Prostate gland (tissue), 2 donors: ENCODE measurements at places on chromosomes 3 and 15. TPM values are rescaled to one million over a fixed set of nuclear protein-coding genes. Genes with fewer than 3 reads are reported as not detected.

DNA sequence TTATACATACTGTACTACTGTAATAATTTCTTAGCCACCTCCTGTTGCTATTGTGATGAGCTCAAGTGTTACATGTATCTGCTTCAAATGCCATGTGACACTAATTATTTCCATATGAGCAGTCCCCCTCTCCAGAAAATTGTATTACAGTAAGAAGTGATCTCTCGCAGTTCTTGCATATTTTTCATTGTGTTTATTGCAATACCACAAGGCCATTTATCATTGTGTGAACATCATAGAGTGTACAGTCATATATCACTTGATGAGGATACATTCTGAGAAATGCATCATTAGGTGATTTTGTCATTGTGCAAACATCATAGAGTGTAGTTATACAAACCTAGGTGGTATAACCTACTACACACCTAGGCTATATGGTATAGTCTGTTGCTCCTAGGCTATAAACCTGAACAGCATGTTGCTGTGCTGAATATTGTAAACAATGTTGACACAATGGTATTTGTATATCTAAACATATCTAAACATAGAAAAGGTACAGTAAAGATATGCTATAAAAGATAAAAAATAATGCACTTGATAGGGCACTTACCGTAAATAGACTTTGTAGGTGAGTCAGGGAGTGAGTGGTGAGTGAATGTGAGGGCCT is 189.6 kb upstream of the MLF1 start:
- H3K4me3 ChIP-seq = no peak overlapping the region
- DNase-seq = no peak
- H3K4me1 ChIP-seq = no peaks in the 10 kb centered on the region
- no peak overlapping the region for H3K27ac ChIP-seq
- H3K36me3 ChIP-seq = no peaks in the 10 kb centered on the region

- H3K4me3 ChIP-seq = no peak overlapping the region
- H3K27me3 ChIP-seq = no peaks in the 10 kb centered on the region
- DNase-seq = no peak
- H3K27ac ChIP-seq = peak overlapping the region; percentile 53
Measured at GRCh38 chr3:154971341-154971740, 108.8 kb upstream of the MME start.

DNA sequence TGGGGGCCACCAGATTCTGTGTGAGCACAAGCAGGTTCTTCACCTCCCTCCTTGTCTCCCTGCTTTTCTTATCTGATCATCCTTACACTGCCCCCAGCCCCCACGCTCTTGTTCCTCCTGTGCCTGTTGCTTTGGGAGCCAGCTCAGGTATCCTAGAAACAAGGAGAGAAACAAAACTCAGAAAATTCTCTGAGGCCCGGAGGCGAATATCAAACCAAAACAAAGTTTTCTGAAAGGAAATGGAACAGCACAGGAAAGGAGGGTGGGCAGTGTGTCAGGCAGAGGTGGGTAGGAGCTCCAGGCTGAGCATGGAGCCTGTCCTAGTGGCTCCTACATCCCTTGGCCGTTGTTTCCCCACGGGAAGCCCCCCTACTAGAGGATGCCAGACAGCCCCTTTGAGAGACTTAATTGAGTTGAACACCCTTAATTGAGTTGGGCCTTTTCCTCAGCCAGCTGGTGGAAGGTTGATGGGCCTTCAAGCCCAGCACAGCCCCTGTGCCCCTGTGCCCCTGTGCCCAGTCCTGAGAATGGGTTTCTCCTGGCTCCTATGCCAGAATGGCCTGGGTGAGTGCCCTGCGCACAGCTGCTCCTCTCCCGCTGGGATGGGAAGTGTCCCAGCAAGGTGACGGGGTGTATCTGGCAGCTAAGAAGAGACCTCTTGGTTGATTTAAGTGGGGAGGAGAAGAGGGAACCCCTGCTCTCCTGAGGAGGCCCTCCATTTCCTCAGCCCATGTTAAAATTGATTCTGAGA is 22.8 kb upstream of the JMJD7 start:
- H3K27me3 ChIP-seq = no peaks in the 10 kb centered on the region
- no peak overlapping the region for H3K4me3 ChIP-seq
- H3K27ac ChIP-seq = no peak overlapping the region
- no peaks in the 10 kb centered on the region for H3K36me3 ChIP-seq
- no peaks in the 10 kb centered on the region for H3K4me1 ChIP-seq

GPR62 gene
- 0.41 TPM for total RNA-seq

GRCh38 chr3:44950275-44950734 is 25.7 kb downstream of the ZDHHC3 start:
- DNase-seq = no peak
- no peaks in the 10 kb centered on the region for H3K4me1 ChIP-seq
- no peaks in the 10 kb centered on the region for H3K36me3 ChIP-seq
- H3K4me3 ChIP-seq = no peak overlapping the region

BOC gene
- 42.3 TPM for total RNA-seq

DNA sequence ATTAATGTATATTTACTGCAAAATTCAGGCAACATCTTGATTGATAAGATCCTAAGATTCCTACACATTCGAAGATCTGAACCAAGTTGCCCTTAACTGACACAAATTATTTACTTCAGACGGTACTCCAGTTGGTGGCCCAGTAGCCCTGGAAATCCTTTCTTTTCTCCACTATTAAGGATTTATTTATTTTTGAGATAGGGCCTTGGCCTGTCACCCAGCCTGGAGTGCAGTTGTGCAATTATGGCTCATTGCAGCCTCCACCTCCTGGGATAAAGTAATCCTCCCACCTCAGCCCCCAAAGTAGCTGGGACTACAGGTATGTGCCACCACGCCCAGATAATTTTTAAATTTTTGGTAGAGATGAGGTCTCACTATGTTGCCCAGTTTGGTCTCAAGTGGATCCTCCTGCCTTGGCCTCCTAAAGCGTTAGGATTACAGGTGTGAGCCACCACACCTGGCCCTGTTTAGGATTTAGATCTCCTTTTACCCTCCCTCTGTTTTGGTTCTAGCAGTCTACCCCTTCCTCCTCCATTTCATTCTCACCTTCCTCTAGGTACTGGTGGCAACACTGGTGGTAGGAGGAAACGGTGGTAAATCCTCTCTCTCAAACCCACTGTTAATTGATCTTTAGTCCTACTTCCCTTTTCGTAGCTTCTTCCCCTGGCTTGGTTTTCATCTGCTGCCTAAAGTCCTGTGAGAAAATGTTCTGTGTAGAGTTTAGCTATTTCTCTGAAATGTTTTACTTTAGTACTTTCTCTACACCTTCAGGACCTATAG is 12.7 kb upstream of the ZNF609 start:
- no peak overlapping the region for H3K27ac ChIP-seq
- no peak for DNase-seq
- no peaks in the 10 kb centered on the region for H3K36me3 ChIP-seq
- H3K4me1 ChIP-seq = peaks cover 3% of the 10 kb centered on the region
- no peak overlapping the region for H3K4me3 ChIP-seq

CCR9 gene
- total RNA-seq = not detected

CPNE4 gene
- 39.9 TPM for total RNA-seq

DNA sequence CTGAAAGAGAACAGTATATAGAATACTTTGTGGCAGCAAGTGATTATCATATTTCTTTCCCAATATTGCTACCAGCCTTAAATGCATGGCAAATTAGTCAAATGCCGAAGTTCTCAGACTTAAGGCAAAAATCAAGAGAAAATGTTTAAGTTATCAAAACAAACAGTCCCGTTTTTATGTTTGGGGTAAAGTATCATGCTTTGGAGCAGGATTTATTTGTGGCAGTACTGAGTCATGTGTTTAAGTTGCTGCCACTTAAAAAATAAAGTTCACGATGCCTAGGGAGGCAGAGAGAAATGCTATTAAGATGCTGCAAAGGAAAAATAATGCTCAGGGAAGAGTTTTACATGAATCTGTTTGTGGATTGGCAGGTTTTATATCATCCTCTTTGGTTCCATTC is 417.4 kb upstream of the MDFIC2 start:
- no peak overlapping the region for H3K27ac ChIP-seq
- H3K27me3 ChIP-seq = no peaks in the 10 kb centered on the region
- H3K4me1 ChIP-seq = no peaks in the 10 kb centered on the region

PPARG gene
- total RNA-seq = 7.0 TPM

GRCh38 chr3:110518031-110518430 is 553.6 kb upstream of the NECTIN3 start:
- no peaks in the 10 kb centered on the region for H3K4me1 ChIP-seq
- no peak for DNase-seq
- no peaks in the 10 kb centered on the region for H3K27me3 ChIP-seq
- H3K4me3 ChIP-seq = no peak overlapping the region

GRCh38 chr15:40941068-40941527 is 12.0 kb downstream of the DLL4 start:
- H3K27ac ChIP-seq = peak overlapping the region; percentile 74
- peaks cover 7% of the 10 kb centered on the region for H3K4me1 ChIP-seq
- DNase-seq = no peak
- H3K4me3 ChIP-seq = peak overlapping the region; percentile 50
- no peaks in the 10 kb centered on the region for H3K36me3 ChIP-seq

DNA sequence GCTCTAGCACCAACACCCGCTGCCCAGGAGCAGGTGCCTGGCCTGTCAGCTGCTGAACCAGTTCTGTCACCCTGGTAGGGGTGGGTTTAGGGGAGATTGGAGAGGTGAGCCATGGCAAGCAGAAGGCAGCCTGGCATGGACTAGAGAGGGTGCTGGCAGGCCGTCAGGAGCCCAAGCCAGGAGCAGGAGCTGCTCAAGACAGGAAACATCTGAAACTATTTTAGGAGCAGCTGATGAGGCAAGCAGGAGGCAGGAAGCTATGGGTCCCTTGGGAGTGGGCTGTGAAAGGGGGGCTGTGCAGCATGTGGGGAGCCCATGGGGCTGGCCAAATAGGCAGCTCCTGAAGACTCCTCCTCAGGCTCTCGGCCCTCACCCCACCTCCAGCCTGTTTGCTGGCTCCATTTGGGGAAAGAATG is 2.3 kb downstream of the INKA1 start:
- no peaks in the 10 kb centered on the region for H3K27me3 ChIP-seq
- DNase-seq = peak; percentile 89
- no peak overlapping the region for H3K4me3 ChIP-seq
- no peaks in the 10 kb centered on the region for H3K36me3 ChIP-seq

- no peaks in the 10 kb centered on the region for H3K4me1 ChIP-seq
- peaks cover 3% of the 10 kb centered on the region for H3K27me3 ChIP-seq
- H3K36me3 ChIP-seq = no peaks in the 10 kb centered on the region
- no peak for DNase-seq
- no peak overlapping the region for H3K27ac ChIP-seq
Measured at GRCh38 chr3:10444511-10444910, 60.9 kb downstream of the ATP2B2 start.

FILIP1L gene
- total RNA-seq = 9.5 TPM

- no peak overlapping the region for H3K4me3 ChIP-seq
- no peaks in the 10 kb centered on the region for H3K36me3 ChIP-seq
- H3K4me1 ChIP-seq = no peaks in the 10 kb centered on the region
- no peak overlapping the region for H3K27ac ChIP-seq
Measured at GRCh38 chr3:194376241-194376560, 6.7 kb upstream of the LRRC15 start.

LRRC34 gene
- 5.4 TPM for total RNA-seq

GRCh38 chr3:9783954-9784353 is 8.3 kb downstream of the TADA3 start:
- H3K4me3 ChIP-seq = no peak overlapping the region
- DNase-seq = no peak
- no peak overlapping the region for H3K27ac ChIP-seq
- H3K27me3 ChIP-seq = no peaks in the 10 kb centered on the region

DNA sequence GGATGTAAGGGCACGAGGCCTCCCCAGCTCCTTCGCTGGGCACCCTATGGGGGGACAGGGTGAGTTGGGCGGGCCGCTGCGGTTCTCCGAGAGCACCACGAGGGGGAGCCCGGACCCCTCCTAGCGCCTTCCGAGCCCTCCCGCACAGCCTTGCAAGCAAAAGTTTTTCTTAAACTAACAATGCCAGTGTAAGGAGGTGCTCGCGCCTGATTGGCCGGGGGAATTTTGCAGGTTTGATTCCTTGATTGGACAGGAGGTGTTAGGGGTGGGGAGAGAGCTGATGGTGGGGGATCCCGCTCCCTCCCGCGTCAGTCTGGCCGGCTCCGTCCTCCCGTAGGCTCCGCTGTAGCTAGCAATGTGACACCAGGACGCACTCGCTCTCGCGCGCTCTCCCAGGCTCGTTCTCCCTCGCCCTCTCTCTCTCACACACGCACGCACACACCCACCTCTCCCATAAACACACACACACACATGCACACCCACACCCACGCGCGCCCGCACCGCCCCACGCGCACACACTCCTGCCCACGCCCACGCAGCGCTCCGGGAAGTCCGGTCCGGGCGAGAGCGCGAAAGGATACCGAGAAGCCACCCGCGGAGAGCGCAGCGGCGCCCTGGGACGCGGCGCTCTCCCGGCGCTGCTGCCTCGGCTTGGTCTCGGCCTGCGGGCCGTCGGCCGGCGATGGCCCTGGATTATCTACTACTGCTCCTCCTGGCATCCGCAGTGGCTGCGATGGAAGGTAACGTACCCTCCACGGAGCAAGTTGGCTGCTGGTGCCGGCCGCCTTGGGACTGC is at the start of gene EPHB1:
TSS of gene EPHB1 (plus strand) at position 311 of the 796 bp plus-strand sequence.
- H3K36me3 ChIP-seq = no peaks in the 10 kb centered on the region
- H3K4me1 ChIP-seq = peaks cover 4% of the 10 kb centered on the region
- H3K4me3 ChIP-seq = peak within 1 kb of the TSS; percentile 21
- DNase-seq = peak; percentile 77

ISL2 gene
- total RNA-seq = 2.4 TPM

CNBP gene
- total RNA-seq = 523 TPM

SLC22A14 gene
- total RNA-seq = 0.64 TPM

DNA sequence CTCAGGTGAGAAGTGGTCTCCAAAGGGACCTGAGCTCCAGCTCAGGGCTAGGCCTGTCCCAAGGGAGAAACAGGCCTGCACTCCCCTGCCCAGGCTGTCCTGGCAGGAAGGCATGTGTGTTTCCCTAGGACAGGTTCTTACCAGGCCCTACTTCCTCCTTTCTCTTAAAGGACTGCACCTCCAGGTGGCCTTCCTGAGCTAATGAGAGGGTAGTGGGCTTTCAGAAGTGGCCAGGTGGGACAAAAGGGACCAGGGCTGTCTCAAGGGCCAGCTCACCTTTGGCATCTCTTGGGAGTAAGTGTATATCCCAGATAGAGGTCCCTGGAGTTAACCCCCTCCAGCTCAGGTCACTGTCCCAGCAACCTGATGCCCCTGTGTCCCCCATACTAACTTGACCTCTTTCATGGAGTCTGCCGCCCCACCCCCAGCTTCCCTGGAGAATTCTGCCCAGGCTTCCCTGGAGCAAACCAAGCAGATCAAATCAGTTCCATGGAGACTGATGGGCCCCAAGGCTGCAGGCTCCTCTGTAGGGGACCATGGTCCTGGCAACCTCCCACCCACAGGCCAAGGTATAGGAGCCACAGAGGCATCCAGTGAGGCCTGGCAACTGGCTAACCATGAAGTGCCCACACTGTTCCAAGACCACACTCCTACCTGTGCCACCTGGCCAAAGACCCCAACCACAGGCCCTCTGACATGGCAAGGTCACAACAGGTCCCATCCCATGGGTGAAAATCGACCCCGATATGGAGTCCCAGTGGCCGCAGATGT is 67.6 kb downstream of the ZNF445 start:
- no peaks in the 10 kb centered on the region for H3K27me3 ChIP-seq
- no peak overlapping the region for H3K27ac ChIP-seq
- DNase-seq = no peak
- no peaks in the 10 kb centered on the region for H3K36me3 ChIP-seq
